ENCODE measurements at places on chromosomes 3 and 15.

GRCh38 chr3:56119575-56120349 lies 348.5 kb downstream of the ERC2 start:
- no peak for DNase-seq

DNA sequence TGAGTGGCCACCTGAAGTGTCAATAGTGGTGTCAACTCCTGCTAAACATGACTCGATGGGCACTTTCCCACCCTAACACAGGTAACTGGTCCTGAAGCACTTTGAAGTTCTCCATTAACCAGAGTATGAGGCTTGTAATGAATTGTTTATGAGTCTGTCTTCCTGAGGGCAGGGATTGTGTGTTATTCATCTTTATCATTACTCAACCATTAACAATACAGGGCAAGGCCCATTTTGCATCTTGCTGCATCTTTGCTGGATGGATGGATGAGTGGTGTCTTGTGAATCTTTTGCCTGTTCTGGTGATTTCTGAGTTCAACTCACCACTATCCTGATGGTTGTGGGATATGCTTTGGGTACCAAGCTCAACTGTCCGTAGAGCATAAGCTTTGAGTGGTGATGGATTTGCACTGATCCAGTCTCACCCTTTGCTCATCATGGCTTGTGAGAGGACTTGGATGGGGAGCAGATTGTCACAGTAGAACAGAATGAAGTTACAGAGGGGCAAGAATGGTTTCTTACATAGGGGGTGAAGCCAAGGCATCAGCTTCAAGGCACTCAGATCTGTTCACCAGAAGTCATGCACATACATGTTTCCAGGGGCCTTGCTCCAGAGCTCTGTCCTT lies 22.3 kb upstream of the EPB42 start:
- no peak for DNase-seq

DNA sequence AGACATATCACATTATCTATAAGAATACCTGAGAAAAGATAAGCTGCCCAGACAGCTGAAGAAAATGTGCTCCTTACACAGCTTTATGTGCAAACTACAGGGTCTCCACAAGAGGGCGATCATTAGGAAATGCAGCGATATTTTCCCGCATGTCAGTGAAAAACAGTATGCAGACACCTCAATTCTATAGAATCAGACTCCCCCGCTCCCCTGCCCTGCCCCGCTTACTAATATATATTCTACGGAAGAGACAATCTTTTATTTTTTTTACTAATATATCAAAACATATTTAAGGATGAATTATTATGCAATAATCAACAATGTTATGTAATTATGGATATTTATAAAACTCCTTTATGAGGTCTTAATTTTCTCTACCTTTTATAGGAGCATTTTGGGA lies 681.3 kb downstream of the ROBO1 start:
- DNase-seq: peak; percentile 16

DNA sequence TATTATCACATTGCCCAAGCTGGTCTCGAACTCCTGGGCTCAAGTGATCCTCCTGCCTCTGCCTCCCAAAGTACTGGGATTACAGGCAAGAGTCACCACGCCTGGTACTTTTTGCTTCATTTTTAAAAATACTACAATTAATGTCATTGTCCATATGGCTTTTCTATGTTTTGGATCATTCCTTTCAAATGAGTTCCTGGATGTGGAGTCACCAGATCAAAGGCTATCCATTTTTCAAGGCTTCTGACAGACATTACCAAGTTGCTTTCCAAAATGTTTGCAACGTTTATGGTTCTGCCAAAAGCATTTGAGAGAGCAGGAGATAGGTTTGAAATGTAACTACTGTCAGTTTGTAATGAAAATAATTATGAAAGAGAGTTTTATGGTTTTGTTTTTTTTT lies 34.2 kb upstream of the BCL2L10 start:
- no peak for DNase-seq

DNA sequence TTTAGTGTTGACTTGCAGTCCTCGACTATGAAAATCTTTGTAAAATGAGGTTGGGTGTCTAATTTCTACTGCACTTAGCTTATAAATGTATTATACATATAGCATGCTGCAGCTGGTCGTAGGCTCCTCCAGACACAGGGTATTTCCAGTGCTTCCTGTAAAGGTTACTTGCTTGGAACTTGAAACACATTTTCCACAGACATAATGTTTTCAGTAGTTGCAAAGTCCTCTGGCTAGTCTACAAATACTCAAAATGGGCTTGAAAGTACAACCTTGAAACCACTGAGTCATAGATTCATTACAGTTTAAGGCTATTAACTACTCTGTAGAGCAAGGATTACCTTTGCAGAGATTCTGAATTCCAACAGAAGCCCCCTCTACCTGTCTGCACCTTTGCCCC lies 464.1 kb downstream of the RAP2B start:
- no peak for DNase-seq

GRCh38 chr3:81799403-81799802 lies 38.0 kb upstream of the GBE1 start:
- DNase-seq: no peak

DNA sequence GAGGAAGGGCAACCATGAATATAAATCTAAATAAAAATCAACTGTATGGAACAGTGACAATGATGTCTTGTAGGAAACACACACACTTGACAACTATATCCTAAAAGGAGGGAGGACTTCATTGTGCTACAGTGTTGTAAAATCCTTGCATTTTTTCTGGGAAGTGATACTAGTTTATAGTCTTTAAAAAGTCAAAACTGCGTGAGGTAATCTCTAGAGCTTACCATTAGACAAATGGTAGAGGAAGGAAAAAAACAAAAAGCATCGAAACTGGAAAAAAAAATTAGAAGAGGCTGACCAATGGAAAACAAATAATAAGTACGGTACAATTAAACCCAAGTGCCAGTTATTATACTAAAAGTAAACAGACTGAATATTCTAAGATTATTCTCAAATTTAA lies 38.7 kb downstream of the CHSY1 start:
- no peak for DNase-seq

DNA sequence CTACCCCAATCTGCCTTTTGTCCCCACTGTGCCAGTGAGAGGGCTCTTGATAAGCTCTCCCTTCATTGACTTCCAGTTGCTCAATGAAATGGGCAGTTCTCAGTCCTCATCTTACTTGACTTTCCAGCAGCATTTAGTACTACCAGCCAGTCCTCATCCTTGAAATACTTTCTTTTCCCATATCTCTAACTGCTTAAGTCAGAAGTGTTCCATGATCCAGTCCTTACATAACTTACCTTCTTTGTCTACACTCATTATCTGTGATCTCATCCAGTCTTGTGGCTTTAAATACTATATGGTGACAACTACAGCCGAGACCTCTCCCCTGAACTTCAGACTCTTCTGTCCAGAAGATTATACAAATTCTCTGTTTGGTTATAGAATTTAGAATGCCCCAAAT lies 28.7 kb downstream of the RARRES1 start:
- DNase-seq: no peak

DNA sequence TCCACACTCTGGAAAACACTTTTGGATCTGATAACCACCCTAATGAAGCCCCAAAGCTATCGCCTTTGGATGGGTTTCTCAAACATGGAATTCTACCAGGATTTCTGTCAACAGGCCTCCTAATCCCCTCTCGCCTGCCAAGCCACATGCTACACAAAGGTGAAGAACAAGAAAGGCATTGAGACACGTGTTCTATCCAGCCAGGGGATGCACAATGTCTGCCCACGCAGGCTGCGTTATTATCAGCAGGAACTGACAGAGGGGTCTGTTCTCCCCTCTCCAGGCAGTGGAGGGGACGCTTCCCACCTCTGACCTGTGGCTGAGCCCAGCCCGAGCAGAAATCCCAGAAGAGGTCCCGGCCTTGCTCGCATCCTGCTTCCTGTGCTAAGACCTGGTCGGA lies 45.4 kb upstream of the THBS1 start:
- no peak for DNase-seq

DNA sequence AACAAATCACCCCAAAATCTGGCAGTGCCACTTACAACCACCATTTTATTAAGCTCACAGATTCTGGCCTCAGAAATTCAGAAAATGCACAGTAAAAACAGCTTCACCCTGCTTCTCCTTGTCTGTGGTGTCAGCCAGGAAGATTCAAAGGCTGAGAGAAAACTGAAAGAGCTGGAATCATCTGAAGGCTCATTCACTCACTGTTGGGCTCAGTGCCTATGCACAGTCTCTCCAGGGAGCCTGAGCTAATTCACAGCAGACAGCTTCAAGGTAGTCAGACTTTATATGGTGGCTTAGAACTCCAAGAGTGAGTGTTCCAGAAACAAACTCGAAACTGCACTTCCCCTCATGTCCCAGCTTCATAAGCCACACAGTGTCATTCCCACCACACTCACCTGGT lies 16.5 kb upstream of the PLOD2 start:
- DNase-seq: no peak

DNA sequence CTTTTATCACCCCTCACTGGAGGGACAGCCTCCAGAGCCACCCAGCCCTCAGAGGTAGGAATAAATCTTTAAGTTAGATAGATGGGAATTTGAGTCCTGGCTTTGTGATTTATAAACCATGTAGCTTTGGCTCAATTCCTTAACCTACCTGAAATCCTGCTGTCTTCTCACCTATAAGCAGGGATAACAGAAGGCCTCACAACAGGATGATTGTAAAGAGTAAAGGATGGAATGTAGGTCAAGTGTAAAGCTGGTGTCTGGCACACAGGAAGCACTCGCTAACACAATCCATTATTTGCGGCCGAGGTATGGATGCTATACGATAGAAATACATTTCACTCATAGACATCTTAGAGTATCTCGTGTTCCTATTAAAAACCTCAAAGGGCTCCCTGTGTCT lies 162.9 kb upstream of the LRTM1 start:
- no peak for DNase-seq

DNA sequence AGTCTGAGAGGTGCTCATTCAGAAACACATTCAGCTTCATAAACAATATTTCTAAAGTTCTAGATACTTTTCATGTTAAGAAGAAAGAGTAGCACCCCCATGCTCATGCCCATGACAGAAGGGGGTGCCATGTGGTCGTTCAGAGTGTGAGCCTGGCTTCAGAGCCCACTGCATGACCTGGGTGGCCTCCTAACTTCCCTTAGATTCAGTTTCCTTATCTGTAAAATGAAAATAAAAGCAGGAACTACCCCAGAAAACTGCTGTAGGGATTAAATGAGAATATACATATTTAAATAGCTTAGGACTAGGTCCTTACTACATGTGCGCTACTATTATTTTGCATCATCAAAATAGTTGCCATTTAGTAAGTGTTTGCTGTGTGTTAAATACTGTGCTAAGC lies 69.2 kb downstream of the ABHD5 start:
- DNase-seq: no peak

DNA sequence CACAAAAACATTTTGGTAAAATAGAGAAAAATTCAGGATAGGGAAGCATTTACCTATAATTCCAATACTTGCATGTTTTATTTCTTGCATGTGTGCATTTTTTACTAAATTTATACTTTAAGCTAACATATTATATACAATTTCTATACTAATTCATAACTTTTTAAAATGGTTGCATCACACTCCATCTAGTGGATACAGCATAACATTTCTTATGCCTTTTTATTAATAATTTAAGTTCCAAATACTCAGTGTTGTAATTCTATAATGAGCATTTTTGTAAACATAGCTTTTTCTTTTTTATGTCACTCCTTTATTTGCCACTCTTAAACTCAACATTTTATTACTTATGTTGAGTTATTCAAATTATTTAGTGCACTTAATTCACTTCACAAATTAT lies 477.7 kb downstream of the ZBBX start:
- DNase-seq: no peak

Measured in activated CD4-positive, alpha-beta memory T cell treated with anti-CD3 and anti-CD28 coated beads, Interleukin-2, amount 10 ng/mL, durations not matched to agents 7 days and 5 days (primary cell).